Sigmoid colon (tissue), 7 donors: ENCODE measurements at places on chromosomes 4 and X. TPM values are rescaled to one million over a fixed set of nuclear protein-coding genes. Genes with fewer than 3 reads are reported as not detected.
A peak's percentile ranks its signal among the peaks of the same experiment; 100 is the strongest.

GRCh38 chr4:112647785-112648184 lies 10.8 kb downstream of the LARP7 start:
- no peaks in the 10 kb centered on the region for H3K4me1 ChIP-seq
- H3K27me3 ChIP-seq = no peaks in the 10 kb centered on the region
- no peak overlapping the region for H3K27ac ChIP-seq
- DNase-seq = no peak

GRCh38 chrX:100477958-100478357 lies 67.9 kb upstream of the PCDH19 start:
- no peaks in the 10 kb centered on the region for H3K4me1 ChIP-seq
- H3K27me3 ChIP-seq = no peaks in the 10 kb centered on the region
- no peak overlapping the region for H3K27ac ChIP-seq
- DNase-seq = no peak
- H3K4me3 ChIP-seq = no peak overlapping the region
- H3K36me3 ChIP-seq = no peaks in the 10 kb centered on the region

PAK3 gene
- total RNA-seq = 1.4 TPM

DNA sequence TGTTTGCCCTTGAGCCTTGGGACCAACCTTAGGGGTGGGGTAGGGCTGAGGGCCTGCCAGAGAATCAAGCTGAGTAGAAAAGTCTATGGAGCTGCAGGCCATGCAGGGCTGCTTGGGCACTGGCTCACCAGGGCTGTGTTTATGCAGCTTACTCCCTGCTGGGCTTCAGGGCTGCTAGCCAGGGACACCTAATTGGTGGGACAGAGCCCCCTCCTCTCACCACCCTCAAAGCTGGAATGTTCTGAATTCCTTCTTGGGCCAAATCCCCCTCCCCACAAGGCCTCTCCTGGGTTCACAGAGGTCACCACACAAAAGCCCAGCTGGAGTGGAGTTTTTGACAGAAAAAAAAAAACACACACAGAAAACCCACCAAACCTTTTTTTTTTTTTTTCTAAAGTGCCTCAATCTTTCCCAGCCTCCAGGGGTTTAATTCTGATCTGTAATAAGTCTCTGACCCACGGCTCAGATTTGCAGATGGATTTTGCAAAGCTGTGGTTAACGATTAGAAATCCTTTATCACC lies at the start of gene CLDN2:
CLDN2 (plus strand) TSS at position 471 of the 521 bp plus-strand sequence. CDS start 7,827 bp downstream, outside the sequence.
- H3K36me3 ChIP-seq = no peaks in the 10 kb centered on the region
- H3K4me1 ChIP-seq = no peaks in the 10 kb centered on the region
- DNase-seq = no peak
- H3K27me3 ChIP-seq = no peaks in the 10 kb centered on the region

- DNase-seq = no peak
- H3K27ac ChIP-seq = no peak overlapping the region
- no peaks in the 10 kb centered on the region for H3K27me3 ChIP-seq
- H3K4me3 ChIP-seq = no peak overlapping the region
These were observed 441.1 kb upstream of the PCDH10 start for GRCh38 chr4:132707955-132708354.

- H3K27me3 ChIP-seq = no peaks in the 10 kb centered on the region
- no peaks in the 10 kb centered on the region for H3K36me3 ChIP-seq
- peaks cover 47% of the 10 kb centered on the region for H3K4me1 ChIP-seq
- peak overlapping the region; percentile 29 for H3K4me3 ChIP-seq
- H3K27ac ChIP-seq = no peak overlapping the region
These were observed 310.5 kb downstream of the TENM3 start for GRCh38 chr4:182553653-182554052.

GRCh38 chr4:146176891-146177290 lies 1.4 kb downstream of the LSM6 start:
- no peak for DNase-seq
- H3K27me3 ChIP-seq = no peaks in the 10 kb centered on the region
- H3K27ac ChIP-seq = no peak overlapping the region
- peak overlapping the region; percentile 87 for H3K4me3 ChIP-seq
- H3K36me3 ChIP-seq = no peaks in the 10 kb centered on the region

DNA sequence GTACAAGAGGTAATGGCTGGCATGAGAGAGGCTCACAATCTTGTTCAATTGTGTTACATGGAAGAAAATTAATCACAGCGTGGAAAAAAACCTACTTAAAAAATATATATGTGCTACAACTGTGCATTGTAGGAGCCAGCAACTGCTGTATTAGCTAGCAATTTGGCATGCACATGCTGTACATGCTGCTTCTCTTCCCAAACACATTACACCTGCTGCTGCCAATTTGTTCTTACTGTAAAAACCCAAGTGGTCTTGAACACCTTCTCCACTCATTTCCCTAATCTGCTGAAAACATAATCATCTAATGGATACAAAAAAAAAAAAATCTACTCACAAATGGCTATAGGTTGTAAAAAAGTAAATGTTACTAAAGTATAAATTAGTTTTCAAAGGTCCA lies 264.2 kb downstream of the INPP4B start:
- H3K36me3 ChIP-seq = no peaks in the 10 kb centered on the region
- H3K27ac ChIP-seq = no peak overlapping the region
- H3K4me1 ChIP-seq = no peaks in the 10 kb centered on the region
- no peak for DNase-seq

- H3K27me3 ChIP-seq = no peaks in the 10 kb centered on the region
- DNase-seq = no peak
- no peaks in the 10 kb centered on the region for H3K4me1 ChIP-seq
- H3K27ac ChIP-seq = no peak overlapping the region
These were observed 20.0 kb downstream of the DIAPH2 start for GRCh38 chrX:96704629-96705028.

DNA sequence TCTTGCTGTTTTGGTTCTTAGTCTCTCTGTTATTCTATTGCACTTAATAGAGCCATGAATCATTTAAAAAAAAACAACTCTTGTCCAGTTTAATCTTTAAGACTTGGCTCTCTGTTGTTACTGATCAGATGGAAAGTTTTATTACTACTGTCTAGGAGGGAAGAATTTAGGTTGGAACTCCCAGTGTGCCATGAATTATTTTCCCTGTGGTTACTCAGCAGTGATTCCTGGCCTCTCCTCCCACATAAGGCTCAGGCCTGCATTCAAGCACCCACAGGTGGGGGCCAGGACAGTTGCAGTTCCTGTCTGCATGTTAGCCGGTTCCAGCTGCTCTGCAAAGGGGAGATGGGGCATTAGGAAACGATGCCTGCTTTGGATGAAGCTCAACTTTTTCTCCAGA lies 29.8 kb upstream of the ESX1 start:
- no peak overlapping the region for H3K4me3 ChIP-seq
- H3K4me1 ChIP-seq = no peaks in the 10 kb centered on the region
- H3K36me3 ChIP-seq = no peaks in the 10 kb centered on the region

- peak overlapping the region; percentile 94 for H3K27ac ChIP-seq
- no peaks in the 10 kb centered on the region for H3K4me1 ChIP-seq
- peak overlapping the region; percentile 88 for H3K4me3 ChIP-seq
- H3K27me3 ChIP-seq = no peaks in the 10 kb centered on the region
- peak; percentile 72 for DNase-seq
These were observed 581 bp downstream of the UBE2K start for GRCh38 chr4:39698424-39699009.

KLHL4 gene
- 0.33 TPM for total RNA-seq

TSPAN5 gene
- 15.7 TPM for total RNA-seq

- DNase-seq = no peak
- H3K27me3 ChIP-seq = no peaks in the 10 kb centered on the region
- no peak overlapping the region for H3K27ac ChIP-seq
- no peak overlapping the region for H3K4me3 ChIP-seq
These were observed 18.0 kb downstream of the CMC4 start for GRCh38 chrX:155052738-155053498.

DNA sequence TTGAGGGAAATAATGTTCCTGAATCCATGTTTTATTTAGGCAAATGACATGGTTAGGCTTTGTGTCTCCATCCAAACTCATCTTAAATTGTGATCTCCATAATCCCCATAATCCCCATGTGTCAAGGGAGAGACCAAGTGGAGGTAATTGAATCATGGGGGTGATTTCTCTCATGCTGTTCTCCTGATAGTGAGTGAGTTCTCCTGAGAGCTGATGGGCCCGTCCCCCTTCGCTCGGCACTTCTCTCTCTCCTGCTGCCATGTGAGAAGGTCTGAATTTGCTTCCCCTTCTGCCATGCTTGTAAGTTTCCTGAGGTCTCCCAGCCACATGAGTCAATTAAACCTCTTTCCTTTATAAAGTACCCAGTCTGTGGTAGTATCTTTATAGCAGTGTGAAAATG lies 563.0 kb upstream of the NR3C2 start:
- no peak overlapping the region for H3K27ac ChIP-seq
- H3K4me3 ChIP-seq = no peak overlapping the region
- no peak for DNase-seq
- H3K27me3 ChIP-seq = no peaks in the 10 kb centered on the region

DNA sequence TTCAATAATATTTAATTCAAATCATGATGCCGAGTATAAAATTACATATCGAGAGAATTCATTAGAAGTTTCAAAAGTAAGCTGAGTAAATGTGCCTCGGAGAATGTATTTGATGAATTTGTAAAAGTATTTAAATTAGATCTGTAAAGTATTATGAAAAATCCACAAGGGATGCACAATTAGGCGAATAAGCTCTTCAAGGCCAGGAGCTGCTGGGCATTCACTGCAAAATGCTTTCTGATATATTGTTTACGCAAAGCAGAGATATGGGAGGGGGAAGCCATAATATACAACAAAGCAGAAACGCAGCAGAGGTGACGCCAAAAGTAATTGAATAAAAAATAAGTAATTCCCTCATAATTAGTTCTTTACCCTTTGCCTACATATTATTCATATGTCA lies 1121.5 kb upstream of the TENM3 start:
- H3K27ac ChIP-seq = no peak overlapping the region
- no peak for DNase-seq
- H3K27me3 ChIP-seq = no peaks in the 10 kb centered on the region
- no peak overlapping the region for H3K4me3 ChIP-seq

DRD5 gene
- total RNA-seq = not detected

- H3K27me3 ChIP-seq = no peaks in the 10 kb centered on the region
- no peak overlapping the region for H3K4me3 ChIP-seq
- no peaks in the 10 kb centered on the region for H3K4me1 ChIP-seq
- no peak overlapping the region for H3K27ac ChIP-seq
- no peaks in the 10 kb centered on the region for H3K36me3 ChIP-seq
These were observed 1392.7 kb downstream of the PCDH7 start for GRCh38 chr4:32112891-32113290.

DNA sequence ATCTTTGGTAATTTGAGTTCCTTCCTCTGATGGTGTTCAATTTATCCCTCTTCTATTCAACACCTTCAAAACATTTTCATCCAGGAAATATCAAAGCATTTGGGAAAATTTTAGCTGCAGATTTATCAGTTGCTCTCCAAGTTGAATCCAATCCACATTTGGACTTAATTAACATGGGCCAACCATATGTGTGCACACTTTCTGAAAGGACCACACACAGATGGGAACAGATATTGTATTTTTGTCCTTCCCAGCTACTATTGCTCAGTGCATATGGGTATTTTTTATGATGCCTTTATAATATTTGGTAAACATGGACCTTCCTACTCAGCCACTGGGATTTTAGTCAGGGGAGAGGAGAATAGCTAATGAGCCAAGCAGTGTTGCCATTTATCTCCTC lies 65.2 kb downstream of the GLRA2 start:
- no peak overlapping the region for H3K4me3 ChIP-seq
- no peaks in the 10 kb centered on the region for H3K4me1 ChIP-seq
- H3K27ac ChIP-seq = no peak overlapping the region
- no peak for DNase-seq
- H3K36me3 ChIP-seq = no peaks in the 10 kb centered on the region
